ENCODE measurements at places on chromosomes 6 and 20. TPM values are rescaled to one million over a fixed set of nuclear protein-coding genes. Genes with fewer than 3 reads are reported as not detected.

MRAP2 gene
- total RNA-seq = 2.7 TPM

ACSS2 gene
- total RNA-seq = 35.0 TPM

SNPH gene
- 3.0 TPM for total RNA-seq

DNA sequence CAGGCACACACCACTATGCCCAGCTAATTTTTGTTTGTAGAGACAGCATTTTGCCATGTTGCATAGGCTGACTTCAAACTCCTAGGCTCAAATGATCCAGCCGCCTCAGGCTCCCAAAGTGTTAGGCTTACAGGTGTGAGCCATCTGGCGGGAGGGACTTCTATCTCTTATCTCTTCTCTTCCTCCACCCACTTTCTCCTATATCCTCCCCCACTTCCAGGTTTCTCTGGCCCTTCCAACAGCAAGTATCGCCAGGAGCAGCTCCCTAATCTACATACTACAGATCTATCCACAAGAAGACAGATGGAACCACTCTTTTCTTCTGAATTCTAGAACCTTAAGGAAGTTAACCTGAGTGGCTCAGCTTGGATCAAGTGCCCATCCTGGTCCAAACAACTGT lies 5.1 kb upstream of the TOP1 start:
- no peak for DNase-seq

- no peak for DNase-seq
These were observed 56.1 kb downstream of the MEP1A start for GRCh38 chr6:46849361-46849690.

GRCh38 chr6:16420715-16421461 lies 182.5 kb downstream of the GMPR start:
- no peak for DNase-seq

DNA sequence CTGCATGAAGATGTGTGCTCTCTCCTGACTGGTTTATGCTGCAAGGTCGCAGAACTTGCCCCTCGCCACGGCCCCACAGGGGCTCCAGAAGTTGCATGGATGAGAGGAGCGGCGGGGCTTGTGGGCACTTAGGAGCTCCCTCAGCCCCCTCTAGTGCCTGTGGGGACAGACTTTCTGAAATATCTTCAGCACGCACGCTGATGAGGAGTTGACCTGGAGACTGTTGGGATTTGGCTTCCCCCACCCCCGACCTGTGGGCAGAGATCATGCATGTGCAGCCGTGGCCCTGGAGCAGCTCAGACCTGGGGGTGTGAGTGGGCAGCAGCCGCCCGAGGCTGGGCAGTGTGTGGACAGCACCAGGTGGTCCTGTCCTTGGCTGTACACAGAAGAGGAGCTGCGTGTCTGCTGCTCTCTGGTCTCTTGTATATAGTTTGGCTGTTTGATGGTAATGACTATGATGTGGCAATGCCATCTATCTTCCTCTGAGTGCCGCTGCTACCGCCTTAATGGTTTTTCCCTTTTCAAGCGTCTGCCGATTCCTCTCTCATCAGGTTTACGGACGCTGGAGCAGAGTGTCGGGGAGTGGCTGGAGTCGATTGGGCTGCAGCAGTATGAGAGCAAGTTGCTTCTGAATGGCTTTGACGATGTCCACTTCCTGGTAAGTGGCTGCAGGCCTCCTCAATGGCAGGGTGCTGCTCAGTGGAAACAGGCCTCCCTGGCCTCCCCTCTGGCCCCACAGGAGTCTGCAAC lies 81.4 kb downstream of the TCP11 start:
- DNase-seq = no peak

DNA sequence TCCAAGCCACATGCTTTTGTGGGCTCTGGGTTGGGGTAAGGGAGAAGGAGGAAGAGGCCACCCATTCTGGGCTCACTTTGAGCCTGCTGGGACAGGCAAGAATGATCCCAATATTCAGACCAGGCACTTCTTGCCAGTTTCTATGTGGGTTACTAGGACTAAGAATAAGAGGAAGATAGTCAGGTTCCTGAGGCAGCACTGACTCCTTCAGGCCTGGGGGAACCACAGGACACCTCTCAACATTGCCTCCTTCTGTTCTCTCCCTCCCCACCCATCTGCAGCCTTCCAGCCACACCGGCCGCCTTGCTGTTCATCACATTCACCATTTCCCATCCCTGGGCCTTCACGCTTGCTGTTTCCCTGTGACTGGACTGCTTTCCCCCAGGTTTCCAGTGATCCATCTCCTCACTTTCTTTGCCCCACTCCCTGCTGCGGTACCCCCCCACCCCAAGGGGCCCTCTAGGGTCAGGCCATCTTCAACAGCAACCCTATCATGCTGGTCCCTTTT lies 69.2 kb upstream of the SIRPA start:
- DNase-seq = no peak
